ENCODE measurements at places on chromosomes 12 and 14. TPM values are rescaled to one million over a fixed set of nuclear protein-coding genes. Genes with fewer than 3 reads are reported as not detected.
A peak's percentile ranks its signal among the peaks of the same experiment; 100 is the strongest.

GRCh38 chr12:26231470-26231869 is 36.1 kb downstream of the SSPN start:
- DNase-seq, result no peak

GRCh38 chr12:108424026-108424425 is 84.9 kb upstream of the CMKLR1 start:
- DNase-seq, result peak; percentile 23

DNA sequence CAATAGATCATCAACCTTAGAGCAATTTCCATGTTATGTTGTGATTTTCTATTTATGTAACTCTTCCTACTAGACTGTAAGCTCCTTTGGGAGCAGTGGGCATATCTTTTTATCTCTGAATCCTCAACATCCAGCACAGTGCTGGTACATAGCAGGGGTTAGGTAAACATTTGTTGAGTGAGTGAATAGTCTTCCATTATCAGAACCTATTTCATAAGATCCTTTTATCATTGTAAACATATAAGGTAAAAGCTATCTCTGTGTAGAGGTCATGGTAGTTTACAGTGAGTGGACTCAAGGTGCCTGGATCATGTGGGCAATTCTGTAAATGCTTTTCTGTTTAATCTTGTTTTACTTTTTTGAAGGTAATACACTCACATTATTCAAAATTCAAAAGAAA is 15.1 kb downstream of the FKBP11 start:
- no peak for DNase-seq

- peak; percentile 18 for DNase-seq
Measured at GRCh38 chr14:97280526-97280925, 483.3 kb downstream of the VRK1 start.

GRCh38 chr14:30270200-30271161 is 288.5 kb upstream of the G2E3 start:
- DNase-seq, result peak; percentile 68

- no peak for DNase-seq
Measured at GRCh38 chr12:71504476-71504875, 64.9 kb downstream of the LGR5 start.

- no peak for DNase-seq
Measured at GRCh38 chr12:112433551-112433950, 14.8 kb downstream of the PTPN11 start.

GRCh38 chr14:96204151-96205058 is at the start of gene BDKRB2:
Gene BDKRB2 (plus strand): TSS chr14:96204839. CDS start chr14:96237108, 32,269 bp downstream.
- DNase-seq, result peak; percentile 79

DNA sequence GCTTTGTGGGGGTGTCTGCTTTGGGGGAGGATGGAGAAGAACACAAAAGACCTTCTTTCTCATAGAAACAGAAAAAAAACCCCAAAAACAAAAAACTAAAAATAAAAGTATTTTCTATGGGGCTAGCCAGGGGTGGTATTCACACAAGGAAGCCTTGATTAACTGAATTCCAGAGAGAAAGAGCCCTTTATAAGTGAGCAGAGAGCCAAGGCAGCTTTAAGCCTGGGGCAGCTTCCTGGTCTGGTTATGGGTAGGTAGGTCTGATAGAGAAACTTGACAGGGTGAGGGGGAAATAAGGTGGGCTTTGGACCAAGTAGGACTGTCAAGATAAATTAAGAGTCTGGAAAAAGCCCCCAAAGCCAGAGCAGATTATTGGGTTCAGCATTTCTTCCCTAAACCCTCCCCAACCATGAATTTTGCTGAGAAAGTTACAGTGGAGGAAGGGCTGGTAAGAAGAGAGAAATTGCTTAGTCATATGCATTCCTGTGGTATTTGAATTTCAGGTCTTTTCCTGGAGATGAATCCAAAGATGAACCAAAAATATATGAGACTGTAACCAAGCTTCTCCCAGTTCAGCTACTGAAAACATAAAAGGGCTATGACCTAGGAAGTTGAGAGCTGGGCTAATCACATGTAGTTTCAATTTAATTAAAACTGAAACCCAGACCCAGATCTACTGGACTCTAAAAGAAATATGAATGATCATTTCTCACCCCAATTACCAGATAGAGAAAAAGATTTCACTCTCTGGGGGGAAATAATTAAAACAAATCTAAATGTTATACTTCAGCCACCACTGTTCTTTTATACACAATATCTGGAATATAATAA is 144.8 kb downstream of the TBC1D30 start:
- DNase-seq, result peak; percentile 56

PKP2 gene
- 57.3 TPM for total RNA-seq

PLEKHD1 gene
- not detected for total RNA-seq

Data from A172 (cell line).